Heart left ventricle (tissue), 16 donors: ENCODE measurements at places on chromosomes 11 and 22. TPM values are rescaled to one million over a fixed set of nuclear protein-coding genes. Genes with fewer than 3 reads are reported as not detected.

- no peaks in the 10 kb centered on the region for H3K36me3 ChIP-seq
- no peak for DNase-seq
- no peaks in the 10 kb centered on the region for H3K27me3 ChIP-seq
- H3K27ac ChIP-seq: no peak overlapping the region
Measured at GRCh38 chr22:27628891-27629631, 172.5 kb downstream of the MN1 start.

DNA sequence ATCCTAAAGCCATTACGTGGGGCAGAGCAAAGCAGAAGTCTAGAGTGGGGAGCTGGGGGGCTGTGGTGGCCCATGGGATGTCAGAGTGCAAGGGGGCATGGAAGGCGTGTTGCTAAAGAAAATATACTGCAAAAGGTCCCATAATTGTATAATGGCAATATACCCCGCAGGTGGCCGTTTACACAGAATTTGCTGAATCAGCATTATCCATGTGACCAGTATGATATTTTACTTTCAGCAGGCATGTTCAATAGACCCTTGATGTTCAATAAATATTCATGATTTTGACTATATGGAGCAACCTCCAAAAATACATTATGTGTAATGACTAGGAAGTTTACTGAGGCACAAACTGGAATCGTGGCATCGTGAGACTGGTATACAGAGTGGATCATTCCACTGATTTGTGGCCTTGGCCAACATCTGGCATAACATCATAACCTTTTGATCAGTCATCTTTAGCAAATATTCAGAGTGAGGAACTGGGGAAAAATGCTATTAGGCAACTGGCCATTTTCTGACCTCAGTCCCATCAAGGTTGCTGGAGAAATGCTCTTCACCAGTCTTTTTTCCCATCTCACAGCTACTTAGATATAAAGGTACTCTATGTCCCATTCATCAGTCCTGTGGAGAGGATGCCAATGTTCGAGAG is 29.3 kb upstream of the PPP2R1B start:
- no peaks in the 10 kb centered on the region for H3K27me3 ChIP-seq
- DNase-seq: no peak
- H3K27ac ChIP-seq: no peak overlapping the region
- peaks cover 22% of the 10 kb centered on the region for H3K36me3 ChIP-seq
- no peaks in the 10 kb centered on the region for H3K4me1 ChIP-seq

DNA sequence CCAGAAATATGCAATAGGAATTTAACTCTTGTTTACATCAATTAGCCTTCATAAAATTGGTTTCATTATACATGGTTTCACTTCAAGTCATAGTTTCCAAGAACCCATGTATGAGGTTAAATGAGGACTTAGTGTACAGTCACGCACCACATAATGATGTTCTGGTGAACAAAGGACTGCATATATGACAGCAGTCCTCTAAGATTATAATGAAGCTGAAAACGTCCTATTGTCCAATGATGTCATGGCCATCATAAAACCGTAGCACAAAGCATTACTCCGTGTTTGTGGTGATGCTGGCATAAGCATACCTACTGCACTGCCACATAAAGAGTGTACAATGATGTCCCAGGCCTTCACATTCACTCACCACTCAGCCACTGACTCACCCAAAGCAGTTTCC is 31.1 kb downstream of the SMCO4 start:
- peaks cover 9% of the 10 kb centered on the region for H3K4me1 ChIP-seq
- no peaks in the 10 kb centered on the region for H3K27me3 ChIP-seq
- H3K27ac ChIP-seq: no peak overlapping the region
- H3K36me3 ChIP-seq: no peaks in the 10 kb centered on the region

OR5A1 gene
- total RNA-seq: not detected

TTC28 gene
- 34.9 TPM for total RNA-seq

GRCh38 chr11:132650969-132651720 is 881.2 kb downstream of the OPCML start:
- H3K4me1 ChIP-seq: no peaks in the 10 kb centered on the region
- H3K36me3 ChIP-seq: no peaks in the 10 kb centered on the region
- no peak overlapping the region for H3K4me3 ChIP-seq
- DNase-seq: no peak

GRIK4 gene
- not detected for total RNA-seq

RTN4RL2 gene
- total RNA-seq: 1.3 TPM

- H3K27ac ChIP-seq: no peak overlapping the region
- H3K4me1 ChIP-seq: peaks cover 37% of the 10 kb centered on the region
- H3K36me3 ChIP-seq: peaks cover 21% of the 10 kb centered on the region
- H3K27me3 ChIP-seq: no peaks in the 10 kb centered on the region
- H3K4me3 ChIP-seq: no peak overlapping the region
Measured at GRCh38 chr11:465896-466530, 15.9 kb downstream of the PTDSS2 start.

GRCh38 chr11:46898396-46899095 is 19.8 kb downstream of the LRP4 start:
- DNase-seq: no peak
- no peaks in the 10 kb centered on the region for H3K36me3 ChIP-seq
- no peaks in the 10 kb centered on the region for H3K4me1 ChIP-seq
- no peak overlapping the region for H3K27ac ChIP-seq
